ENCODE measurements at places on chromosomes 6 and 20.

DNA sequence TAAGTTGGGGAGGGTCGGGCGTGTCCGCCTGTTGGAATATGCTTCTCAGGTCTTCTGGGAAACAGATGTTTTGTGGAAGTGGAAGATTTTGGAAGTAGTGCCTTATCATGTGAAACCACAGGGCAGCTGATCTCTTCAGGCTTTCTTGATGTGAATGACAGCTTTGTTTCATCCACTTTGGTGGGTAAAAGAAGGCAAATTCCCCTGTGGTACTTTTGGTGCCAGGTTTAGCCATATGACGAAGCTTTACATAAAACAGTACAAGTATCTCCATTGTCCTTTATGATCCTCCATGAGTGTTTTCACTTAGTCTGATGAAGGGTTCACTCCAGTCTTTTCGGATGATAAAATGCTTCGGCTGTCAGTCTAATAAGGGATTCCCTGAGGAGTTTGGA lies 4.6 kb downstream of the IRF4 start:
- DNase-seq = no peak

DNA sequence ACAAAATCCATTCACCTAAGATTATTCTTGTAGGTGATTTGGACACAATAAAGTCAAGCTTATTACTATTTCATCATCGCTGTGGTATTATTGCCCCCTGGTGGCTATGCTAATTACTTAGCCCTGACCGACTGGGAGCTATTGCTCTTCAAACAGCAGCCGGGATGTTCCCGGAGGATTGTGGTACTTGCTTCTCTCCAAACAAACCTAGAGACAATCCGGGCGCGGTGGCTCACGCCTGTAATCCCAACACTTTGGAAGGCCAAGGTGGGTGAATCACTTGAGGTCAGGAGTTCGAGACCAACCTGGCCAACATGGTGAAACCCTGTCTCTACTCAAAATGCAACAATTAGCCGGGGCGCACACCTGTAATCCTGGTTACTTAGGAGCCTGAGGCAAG lies 15.4 kb upstream of the STMND1 start:
- DNase-seq = peak; percentile 29

DNA sequence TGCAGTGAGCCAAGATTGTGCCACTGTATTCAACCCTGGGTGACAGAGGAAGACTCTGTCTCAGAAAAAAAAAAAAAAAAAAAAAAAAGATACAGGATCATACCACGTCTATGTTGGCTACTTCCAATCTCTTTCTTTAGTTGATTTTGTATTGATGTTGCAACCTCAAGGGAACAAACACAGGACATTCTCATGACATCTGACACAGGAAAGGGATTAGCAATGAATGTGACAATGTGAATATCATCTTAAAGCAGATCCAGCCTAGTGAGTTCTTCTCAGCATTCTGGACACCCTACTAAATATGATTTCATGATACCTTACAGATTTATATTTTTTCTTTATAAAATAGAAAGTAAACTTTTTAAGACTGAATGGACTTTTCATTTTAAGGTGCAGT lies 580.3 kb downstream of the PRKN start:
- no peak for DNase-seq

- DNase-seq = no peak
These were observed 149.6 kb downstream of the QRSL1 start for GRCh38 chr6:106778943-106779342.

DNA sequence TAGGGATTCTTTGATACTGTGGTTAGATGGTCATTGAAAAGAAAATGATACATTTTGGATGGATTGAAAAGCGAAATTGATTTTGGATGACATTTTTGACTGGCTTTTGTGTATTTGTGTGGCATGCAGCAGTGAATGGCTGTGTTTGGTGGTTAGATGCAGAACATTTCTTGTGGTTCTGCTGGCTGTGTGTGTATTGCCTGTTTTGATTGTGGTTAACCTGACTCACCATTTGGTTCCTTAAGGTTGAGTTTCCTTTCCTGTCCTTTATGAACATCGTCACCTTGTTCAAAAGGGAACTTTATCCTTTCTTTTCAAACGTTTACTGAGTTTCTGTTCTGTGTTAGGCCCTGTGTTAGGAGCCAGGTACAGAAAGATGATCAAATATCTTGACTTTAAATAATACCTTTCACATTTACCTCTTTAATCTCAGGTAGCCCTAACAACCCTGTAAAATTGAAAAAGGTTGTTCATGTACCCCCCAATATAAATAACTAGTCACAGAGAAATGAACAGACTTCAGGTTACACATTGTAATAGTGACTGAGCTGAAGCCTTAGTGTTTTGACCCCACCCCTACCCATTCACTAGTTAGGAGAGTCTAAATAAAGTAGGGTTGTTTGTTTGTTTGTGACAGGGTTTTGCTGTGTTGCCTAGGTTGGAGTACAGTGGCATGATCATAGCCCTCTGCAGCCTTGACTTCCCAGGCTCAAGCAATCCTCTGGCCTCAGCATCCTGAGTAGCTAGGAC lies 23.8 kb downstream of the ANKS1A start:
- DNase-seq = no peak

DNA sequence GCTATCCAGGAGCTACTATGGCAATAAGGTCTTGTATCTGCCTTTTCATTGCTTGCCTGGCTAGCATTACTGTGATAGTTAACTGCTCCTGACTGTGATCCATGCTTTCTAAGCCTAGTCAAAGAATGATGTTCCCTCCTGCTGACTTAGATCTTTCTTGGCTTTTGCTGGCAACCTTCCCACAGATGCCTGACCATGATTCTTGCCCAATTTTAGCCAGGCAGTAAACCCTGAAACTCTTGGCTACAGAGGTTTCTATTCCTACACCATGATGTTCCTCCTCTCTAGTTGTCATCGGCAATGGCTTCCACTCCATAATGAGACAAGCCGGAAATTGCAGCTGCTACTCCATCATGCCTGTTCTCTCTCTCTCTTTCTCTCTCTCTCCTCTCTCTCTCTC lies 238.1 kb downstream of the HAO1 start:
- DNase-seq = no peak

DNA sequence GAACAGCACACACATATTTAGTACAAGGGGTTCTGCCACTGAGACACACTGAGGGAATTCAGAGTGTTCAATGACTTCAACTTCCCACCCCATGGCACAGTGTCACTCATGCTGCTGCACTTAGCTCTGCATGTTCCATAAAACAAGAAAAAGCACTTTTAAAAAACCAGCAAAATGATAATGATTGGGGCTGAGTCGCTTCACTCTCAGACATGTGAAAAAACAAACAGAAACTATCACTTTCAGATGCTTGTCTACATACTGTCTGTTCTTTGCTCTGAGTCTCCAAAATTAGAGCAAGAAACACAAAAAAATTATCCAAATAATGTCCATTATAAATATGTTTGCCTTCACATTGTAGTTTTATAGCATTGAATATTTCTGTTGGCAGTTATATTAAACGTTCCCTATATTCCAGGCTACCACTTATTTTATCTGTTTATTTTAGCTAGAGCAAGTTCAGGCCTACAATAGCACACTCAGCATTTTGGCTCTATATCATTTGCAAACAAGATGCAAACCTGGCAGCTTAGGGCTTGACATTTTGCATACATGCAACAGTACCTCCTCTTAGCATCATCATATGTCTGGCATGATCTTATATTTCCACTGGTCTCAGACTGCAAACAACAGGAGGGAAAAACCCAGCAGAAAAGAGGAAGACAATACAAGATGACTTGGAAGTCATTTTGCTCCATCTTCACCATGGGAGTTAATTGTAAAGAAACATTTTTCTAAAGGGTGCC lies 398.8 kb downstream of the HACE1 start:
- DNase-seq = no peak

DNA sequence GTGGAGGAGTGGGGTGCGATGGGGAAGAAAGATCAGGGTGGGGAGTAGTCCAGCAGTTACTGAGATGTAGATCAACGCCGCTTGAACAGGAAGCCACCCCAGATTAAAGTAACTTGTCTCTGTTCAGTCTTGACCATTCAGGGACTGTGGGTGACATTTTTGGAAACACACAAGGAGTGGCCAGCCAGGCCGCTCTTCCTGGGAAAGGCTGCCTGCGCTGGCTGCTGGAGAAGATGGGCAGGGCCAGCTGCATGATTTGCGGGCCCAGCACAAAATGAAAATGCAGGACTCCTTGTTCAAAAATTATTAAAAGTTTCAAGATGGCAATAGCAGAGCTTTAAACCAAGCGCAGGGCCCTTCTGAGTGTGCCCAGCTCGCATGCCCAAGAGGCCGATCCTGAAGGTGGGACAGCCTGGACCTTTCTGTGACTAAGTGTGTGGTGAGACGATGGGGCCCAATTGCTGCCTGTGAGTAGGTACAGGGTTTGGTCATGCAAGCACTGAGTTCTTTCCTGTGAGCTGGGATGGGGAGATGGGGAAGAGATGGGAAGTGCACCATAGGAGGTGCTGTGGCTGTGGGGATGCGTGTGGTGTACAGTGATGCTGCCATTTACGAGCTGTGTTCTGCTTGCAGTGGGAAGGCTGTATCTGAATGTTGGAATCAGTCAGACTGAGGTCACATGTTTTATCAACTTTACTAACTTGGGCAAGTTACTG lies 51.3 kb downstream of the DAAM2 start:
- DNase-seq = no peak

- DNase-seq = no peak
These were observed 11.8 kb upstream of the STXBP5 start for GRCh38 chr6:147192278-147192911.

- no peak for DNase-seq
These were observed 255.3 kb upstream of the POU3F2 start for GRCh38 chr6:98579079-98579478.

DNA sequence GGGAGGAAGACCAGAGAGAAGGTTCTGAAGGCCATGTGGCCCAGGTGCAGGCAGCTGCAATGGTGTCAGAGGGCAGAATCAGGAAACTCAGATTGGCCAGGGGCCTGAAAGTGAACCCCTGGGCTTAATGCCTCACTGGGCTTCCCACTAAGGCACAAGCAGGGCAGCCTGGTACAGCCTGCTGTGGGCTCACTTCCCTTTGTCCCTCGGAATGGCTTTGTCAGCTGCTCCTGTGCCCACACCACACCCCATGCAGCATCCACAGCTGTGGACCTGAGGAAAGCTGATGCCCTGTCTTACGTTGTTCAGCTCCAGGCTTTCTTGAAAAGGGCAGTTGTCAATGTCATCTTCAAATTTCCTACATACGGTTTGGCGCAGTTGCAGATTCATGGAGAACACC lies 2.4 kb downstream of the CST9 start:
- no peak for DNase-seq

DNA sequence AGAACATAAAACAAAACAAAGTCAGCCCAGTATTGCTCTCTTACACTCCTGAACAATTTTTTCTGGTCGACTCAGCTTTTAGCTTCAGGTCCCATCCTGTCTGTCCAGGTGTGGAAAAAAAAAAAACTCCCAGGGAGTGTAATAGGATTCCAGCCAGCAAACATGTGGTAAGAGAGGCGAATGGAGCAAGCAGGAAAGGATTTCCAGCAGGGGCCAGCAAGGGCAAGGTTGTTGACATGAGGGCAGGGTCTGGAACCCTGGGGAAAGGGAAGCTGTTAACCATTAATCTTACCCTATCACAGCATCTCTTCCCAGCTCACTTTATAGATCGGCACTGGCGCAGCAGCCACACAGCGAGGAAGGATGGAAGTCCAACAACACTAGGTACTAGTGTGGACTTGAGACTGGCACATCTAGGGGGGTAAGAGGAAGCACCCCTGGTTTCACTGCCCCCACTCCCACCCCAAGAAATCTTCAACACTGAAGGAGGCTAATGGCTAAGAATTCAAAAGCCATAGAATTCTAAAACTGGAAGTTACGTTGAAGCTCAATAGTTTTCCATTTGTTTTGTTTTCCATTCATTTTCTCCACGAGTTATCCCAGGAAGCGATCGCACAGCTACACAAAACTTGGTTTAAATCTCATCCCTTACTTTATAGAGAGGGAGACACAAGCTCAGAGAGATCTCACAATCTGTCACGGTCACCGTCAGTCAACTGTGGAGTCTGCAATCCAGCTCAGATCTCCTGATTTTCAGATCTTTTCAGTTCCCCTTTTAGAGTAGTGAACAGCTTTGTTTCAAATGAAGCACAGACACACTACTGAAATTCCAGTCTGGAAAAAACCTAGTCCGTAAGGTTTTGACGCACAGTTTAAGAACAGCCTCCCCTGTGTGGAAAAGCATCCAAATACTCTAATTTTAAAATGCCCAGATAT lies 53.3 kb downstream of the SLC22A23 start:
- no peak for DNase-seq

GRCh38 chr6:156659822-156660198 lies 117.4 kb upstream of the ARID1B start:
- DNase-seq = no peak

DNA sequence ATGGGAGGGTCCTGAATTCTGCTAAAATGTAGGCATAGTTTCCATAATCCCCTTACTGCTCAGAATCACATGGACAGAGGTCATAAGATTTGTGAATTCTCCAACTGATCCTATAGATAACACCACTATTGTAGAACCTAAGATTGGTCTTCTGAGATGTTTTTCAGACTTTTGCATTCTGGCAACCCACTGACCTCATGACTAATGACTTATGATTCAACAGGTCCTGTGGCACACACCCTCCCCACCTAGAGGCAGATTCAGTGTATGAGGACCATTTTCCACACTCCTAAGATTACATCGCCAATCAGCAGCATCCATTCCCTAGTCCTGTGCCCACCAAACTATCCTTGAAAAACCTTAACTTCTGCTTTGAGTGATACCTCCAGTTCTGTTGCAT lies 207.2 kb downstream of the BTBD9 start:
- DNase-seq = no peak

DNA sequence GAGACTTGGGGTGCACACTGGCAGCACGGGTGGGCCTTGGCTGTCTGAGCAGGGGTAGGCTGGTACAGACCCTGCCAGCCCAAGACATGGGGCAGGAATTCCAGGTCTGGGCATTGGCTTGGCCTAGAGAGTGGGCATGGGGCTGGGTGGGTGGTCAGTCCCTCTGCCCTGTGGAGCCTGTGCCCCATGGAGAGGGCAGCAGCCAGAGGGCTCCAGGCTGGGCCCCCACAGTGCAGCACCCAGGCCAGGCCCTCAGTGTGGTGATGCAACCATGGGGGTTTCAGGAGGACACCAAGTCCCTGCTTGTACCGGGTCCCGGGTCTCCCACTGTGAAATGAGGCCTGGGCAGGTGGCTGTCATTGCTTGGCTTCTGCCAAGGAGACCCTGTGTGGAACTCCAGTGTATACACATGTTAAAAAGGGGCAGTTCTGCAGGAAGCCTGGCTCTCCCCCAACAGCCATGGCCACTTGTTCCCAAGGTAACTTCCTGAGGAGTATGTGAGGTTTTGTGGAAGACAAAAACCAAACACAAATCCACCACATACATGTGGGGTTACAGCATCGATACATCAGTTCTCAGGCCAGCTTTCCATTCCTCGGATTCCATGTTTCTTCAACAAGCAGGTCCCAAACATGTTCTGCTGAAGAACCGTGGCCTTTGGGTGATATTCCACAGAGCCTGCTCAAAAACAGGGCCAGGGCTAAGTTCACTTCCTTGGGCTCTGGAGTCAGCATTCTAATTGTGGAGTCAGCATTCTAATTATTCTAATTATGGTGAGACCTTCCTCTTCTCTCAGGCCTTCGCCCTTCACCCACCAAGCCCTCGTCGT lies 77.3 kb downstream of the DACT2 start:
- DNase-seq = no peak
